GM12892 (cell line): ENCODE measurements at places on chromosomes 2 and 18.

DNA sequence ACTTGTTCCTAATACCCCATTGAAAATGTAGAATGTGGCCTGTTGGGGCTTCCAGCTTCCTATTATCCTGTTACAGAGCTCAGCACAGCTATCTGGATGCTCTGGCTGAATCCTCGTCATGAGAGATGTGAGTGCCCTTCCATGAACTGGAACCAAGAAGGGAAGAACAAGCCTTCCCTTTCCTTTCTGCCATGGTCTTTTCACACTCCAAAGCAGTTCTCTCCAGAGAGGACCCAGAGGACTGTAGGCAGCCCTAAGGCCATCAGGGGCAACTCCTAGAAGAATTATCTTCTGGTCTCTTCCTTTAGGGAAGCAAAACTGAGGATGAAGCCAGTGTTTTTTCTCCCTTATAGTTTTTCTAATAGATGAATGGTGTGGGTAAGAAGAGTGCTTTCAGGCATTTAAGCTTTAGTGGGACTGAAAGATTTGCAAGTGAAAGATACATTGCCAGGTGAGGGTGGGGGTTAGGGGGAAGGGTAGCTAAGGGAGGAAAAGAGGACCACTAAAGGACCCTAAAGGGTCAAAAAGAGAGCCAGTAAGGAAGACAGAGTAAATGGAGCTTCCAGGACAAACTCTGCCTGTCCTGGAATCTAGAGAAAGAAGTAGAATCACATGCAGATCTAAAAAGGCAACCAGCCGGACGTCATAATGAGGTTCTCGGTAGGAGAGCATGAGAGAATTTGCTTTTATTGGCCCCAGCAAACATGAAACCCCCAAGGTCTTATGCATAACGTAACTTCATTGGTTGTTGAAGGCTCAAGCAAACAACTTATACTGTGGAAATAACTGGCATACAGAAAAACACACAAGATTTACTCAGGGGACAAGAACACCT, 12.4 kb upstream of the XPO1 start:
- DNase-seq = no peak

GRCh38 chr2:222964376-222965031, 87.5 kb upstream of the KCNE4 start:
- no peak for DNase-seq

- DNase-seq = no peak
Observed at GRCh38 chr2:208359632-208359986, 47.0 kb upstream of the PTH2R start.

DNA sequence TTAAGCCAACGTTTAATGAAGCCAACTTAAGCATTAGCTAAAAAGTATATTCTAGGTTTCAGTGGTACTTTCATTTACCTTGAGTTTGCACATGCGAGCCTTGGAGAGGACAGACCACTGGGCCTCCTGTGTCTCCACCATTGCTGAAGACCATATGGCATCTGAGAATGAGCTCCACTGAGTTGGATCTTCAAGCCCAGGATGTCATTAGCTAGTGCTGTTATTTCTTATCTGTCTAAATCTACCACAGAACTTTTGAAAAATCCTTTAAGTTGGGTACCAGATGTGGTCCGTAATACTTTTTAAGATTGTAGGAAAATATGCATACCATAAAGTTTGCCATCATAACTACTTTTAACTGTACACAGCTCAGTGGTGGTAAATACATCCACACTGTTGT, 161.8 kb downstream of the NCK2 start:
- DNase-seq = no peak

DNA sequence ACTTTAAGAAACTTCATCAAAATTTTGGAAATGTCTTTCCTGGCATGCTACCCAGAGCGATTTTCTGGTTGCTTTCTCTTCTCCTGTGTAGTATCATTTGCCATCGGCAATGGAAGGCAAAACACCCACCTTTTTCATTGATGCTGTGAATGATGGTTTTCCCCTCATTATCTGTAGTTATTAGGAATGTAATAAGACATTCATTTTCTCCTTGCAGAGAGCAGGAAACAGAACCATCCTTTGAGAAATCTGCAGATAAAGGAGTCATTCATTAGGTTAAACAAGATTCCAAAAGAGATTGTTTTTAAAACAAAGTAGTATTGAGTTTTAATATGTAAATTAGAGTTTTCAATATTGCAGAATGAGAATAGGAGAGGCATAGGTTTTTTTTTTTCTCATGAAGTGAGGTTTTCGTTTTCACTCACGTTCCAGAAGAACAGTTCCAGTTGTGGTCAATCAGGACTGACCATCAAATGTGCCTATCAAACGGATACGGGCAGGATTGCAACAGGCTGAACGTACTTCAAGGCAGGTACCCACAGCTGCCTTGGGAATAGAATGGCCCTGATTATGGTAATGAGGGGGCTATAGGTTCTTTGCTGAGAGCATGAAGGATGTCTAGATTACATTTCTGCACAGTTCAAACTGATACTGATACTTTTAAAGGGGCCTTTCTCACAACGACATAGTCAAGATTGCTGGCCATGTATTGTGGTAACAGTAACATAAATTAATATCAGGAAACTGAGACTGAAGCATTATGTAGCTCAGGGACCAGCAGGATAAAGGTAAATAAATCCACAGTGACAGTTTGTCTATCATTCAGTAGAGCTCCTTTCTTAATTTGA, 49.8 kb upstream of the PLA2R1 start:
- DNase-seq = no peak

DNA sequence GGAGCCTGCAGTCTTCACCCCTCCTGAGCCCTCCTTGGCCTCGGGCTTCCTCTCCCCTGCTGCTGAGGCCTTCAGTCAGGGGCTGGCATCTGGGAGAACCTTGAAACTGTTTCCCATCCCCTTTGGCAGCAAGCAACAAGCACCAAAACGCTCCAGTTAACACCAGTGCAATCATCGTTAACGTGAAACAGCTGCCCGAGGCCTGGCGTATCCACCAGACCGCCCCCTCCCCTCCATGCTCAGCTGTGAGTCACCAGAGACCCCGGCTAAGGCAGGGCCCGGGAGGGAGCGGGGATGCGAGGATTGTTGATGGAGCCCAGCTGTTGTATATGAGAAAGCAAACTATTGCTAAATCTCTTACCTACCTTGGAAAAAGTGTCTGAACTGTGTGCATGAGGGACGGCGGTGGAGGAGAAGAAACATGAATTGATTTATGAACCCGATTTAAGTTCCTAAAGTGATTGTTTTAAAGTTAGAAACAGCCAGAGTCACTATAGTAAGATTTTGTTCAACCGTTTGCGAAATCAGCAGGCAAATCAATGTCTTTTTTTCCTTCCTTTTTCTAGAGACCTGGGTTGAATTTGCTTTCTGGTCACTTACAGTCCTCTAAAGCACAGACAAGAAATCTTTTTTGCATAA, 5.2 kb downstream of the ZFP36L2 start:
- DNase-seq = no peak

DNA sequence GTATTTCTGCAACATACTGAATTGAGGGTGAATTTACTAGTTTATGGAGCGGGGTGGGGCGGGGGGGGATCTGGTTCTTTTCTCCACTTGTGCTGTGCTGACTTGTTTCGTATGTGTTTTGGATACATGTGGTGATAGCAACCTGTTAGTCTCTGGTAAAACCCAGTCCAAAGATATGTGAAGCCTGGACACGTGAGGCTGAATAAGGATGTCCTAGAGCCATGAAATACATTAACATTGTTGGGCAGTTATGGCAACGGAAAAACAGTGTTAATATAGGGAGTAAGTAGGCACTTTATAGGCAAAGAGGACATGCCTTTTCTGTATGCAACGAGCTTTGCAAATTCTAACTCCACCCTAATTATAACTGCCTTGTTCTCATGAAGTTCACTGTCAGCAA, 42.1 kb upstream of the NEMP2 start:
- DNase-seq = no peak

- DNase-seq = no peak
Observed at GRCh38 chr2:60671966-60672365, 84.1 kb upstream of the PAPOLG start.

DNA sequence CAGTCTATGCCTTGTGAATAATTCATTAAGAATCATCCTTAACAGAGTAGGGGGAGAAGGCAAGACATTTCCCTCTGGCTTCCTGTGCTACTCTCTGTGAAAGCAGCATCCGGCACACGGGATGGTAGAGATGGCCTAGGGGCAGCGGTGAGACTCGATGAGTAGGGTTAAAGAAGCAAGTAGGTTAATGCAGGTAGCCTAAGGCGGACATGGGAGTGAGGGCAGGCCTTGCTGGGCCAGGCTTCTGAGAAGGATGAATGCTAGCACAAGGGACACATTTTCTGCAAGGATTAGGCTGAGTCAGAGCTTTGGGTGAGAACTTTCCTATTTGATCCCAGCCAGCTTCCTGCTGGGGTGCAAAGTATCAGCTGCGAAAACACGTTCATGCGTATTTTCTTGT, 80.8 kb downstream of the NXPH2 start:
- no peak for DNase-seq

DNA sequence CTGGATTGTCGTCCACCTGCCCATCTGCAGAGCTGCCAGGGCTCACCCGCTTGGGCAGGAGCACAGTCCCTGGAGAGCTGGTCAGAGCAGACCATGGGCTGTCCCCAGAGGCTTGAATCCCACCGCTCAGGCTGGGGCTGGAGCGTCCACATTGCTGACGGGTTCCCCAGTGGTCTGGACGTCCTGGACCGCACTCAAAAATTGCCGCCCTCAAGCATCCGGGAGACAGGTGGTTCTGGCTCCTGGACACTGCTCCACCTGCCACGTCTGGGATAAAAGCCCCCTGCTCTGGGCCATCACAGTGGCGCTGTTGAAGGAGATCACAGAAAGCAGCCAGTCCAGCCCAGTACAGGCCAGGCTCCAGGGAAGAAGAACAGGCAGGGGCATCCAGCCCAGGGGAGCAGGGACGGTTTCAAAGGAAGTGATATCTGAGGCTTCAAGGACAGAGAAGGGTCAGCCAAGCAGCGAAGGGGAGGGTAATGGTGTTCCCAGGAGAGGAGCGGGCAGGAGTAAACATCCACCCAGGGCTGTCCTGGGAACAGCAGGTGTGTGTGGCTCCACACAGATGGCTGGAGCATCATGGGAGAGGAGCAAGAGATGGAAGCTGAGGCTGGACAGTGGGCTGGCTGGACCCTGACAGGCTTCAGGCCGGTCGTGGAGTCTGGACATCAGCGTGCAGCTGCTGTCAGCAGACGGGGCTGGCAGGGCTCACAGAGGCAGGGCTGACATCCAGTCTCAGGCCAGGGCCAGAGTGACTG, 21.9 kb upstream of the ID2 start:
- DNase-seq = no peak

- no peak for DNase-seq
Observed at GRCh38 chr18:68466672-68467071, 248.2 kb downstream of the TMX3 start.
